ENCODE measurements at places on chromosomes 11 and 22. TPM values are rescaled to one million over a fixed set of nuclear protein-coding genes. Genes with fewer than 3 reads are reported as not detected.

CYB5R2 gene
- 15.5 TPM for total RNA-seq

GRCh38 chr11:15073361-15074205, at the start of gene CALCB:
Gene CALCB (plus strand): TSS chr11:15073593. CDS start chr11:15074719, 1,126 bp downstream.
- no peaks in the 10 kb centered on the region for H3K36me3 ChIP-seq
- H3K27me3 ChIP-seq = peaks cover 12% of the 10 kb centered on the region

CCDC179 gene
- total RNA-seq = not detected

DNA sequence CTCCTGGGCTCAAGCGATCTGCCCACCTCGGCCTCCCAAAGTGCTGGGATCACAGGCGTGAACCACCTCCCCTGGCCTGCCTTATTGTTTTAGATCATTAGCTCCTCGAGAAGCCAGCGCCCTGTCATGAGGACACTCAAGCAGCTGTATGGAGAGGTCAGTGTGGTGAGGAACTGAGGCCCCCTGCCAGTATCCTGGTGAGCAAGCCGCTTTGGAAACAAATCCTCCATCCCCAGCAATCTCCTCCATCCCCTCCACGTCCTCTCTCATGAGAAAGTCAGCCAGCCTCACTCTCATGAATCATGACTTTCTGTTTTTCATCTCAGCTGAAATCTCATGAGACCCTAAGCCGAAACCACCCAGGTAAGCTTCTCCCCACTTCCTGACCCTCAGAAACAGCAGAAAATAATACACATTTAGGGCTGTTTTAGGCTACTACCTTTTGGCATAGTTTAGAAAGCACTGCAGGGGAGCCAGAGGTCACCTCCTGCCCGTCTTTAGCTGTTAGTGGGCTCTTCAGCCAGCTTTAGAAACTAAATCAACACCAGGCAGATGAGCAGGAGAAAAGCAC, 56.0 kb downstream of the CTTN start:
- no peak for DNase-seq
- H3K4me3 ChIP-seq = no peak overlapping the region
- no peaks in the 10 kb centered on the region for H3K4me1 ChIP-seq
- no peaks in the 10 kb centered on the region for H3K36me3 ChIP-seq

- DNase-seq = peak; percentile 45
- H3K27me3 ChIP-seq = no peaks in the 10 kb centered on the region
- no peak overlapping the region for H3K27ac ChIP-seq
Measured at GRCh38 chr11:66749091-66749490, 20.1 kb upstream of the SPTBN2 start.

- DNase-seq = no peak
- H3K4me1 ChIP-seq = no peaks in the 10 kb centered on the region
- no peak overlapping the region for H3K4me3 ChIP-seq
- no peaks in the 10 kb centered on the region for H3K27me3 ChIP-seq
- no peak overlapping the region for H3K27ac ChIP-seq
Measured at GRCh38 chr22:20149257-20150250, 1.3 kb downstream of the CCDC188 start.

DNA sequence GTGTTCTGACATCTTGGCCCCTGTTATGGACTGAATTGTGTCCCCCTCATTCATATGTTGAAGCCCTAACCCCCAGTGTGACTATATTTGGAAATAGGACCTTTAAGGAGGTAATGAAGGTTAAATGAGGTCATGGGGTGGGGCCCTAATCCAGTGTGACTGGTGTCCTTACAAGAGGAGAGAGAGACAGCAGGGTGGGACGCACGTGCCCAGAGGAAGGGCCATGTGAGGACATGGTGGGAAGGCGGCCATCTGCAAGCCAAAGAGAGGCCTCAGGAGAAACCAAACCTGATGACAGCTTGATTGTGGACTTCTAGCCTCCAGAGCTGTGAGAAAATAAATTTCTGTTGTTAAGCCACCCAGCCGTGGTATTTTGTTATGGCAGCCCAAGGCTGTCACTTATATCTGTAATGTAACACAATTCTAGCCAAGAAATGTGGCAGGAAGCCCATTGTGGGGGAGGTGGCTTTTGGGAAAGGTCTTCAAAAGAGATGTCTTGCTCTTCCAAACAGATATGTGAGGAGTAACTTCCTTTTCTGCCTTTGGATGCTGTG, 23.7 kb downstream of the SLC22A6 start:
- peaks cover 8% of the 10 kb centered on the region for H3K4me1 ChIP-seq
- no peak overlapping the region for H3K4me3 ChIP-seq

- no peaks in the 10 kb centered on the region for H3K27me3 ChIP-seq
- H3K36me3 ChIP-seq = no peaks in the 10 kb centered on the region
- no peaks in the 10 kb centered on the region for H3K4me1 ChIP-seq
- H3K27ac ChIP-seq = no peak overlapping the region
- no peak for DNase-seq
Measured at GRCh38 chr11:103359216-103359615, 250.0 kb downstream of the DYNC2H1 start.

GRCh38 chr11:116172851-116173250, 599.9 kb downstream of the BUD13 start:
- H3K27me3 ChIP-seq = no peaks in the 10 kb centered on the region
- no peaks in the 10 kb centered on the region for H3K36me3 ChIP-seq
- H3K4me1 ChIP-seq = no peaks in the 10 kb centered on the region

DNA sequence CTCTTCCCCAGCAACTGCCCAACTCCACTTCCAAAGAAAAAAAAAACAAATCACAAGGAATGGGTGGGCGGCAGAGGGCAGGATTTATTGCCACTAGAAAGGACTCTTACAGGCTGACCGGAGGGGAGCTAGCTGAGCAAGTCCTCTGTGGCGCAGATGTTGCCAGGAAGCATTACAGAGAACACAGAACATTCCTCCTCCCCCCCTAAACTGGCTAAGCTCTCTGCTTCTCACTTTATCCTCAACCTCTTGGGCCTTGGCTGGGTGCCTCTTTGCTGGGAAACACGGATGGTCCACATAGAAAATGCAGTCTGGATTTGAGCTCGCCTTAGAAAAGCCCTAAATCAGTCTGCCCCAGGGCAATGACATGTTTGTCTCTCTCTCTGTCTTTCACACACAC, 12.6 kb upstream of the FJX1 start:
- peak; percentile 88 for DNase-seq
- H3K27me3 ChIP-seq = no peaks in the 10 kb centered on the region
- no peak overlapping the region for H3K27ac ChIP-seq

GRCh38 chr11:112847568-112847967, 113.7 kb upstream of the NCAM1 start:
- no peak overlapping the region for H3K4me3 ChIP-seq
- no peak for DNase-seq
- no peaks in the 10 kb centered on the region for H3K27me3 ChIP-seq
- H3K4me1 ChIP-seq = no peaks in the 10 kb centered on the region
- no peaks in the 10 kb centered on the region for H3K36me3 ChIP-seq

DNA sequence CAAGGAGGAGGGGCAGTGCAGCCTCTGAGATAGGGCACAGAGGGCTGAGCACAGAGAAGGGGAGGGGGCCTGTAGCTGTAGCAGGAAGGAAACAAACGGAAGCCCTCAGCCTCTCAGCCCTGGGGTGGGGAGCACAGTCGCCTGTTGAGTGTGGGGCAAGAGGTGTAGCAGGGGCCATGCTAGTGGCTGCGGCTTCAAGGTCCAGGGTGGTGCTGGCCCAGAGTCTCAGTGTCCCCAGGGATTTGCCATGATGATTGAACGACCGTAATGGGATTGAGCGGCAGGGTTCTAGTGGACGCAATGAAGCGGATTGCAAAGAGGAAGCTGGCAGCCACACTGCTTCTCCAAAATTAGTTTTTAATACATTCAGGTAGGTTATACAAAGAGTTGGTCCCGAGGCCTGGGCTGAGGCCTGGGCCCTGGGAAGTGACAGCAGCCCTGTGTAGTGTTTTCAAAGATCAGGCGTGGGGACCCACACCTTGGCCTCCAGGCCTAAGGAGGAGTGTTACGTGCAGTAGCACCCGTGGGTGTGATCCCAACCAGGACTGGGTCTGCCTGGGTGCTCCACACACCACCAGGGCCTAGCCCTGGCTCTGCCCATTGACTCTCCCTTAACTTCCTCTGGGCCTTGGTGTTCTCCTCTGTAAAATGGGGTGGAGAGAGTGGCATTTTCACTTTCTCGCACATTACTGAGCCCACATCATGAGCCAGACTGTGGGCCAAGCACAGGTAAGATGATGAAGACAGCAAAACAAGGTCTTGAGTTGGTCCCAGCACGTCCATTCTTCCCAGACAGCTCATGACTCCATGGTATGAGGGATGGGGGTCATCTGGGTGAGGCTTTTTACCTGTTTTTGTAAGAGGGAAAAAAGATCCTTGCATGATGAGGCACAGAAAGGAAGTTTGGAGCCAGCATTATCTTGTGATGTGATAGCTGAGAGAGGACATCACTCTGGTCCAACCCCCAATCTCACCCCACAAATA, 13.1 kb downstream of the LRRC32 start:
- peak; percentile 9 for DNase-seq
- no peak overlapping the region for H3K4me3 ChIP-seq
- H3K4me1 ChIP-seq = peaks cover 18% of the 10 kb centered on the region
- H3K36me3 ChIP-seq = no peaks in the 10 kb centered on the region

- no peak overlapping the region for H3K27ac ChIP-seq
- H3K36me3 ChIP-seq = no peaks in the 10 kb centered on the region
- no peaks in the 10 kb centered on the region for H3K27me3 ChIP-seq
- H3K4me1 ChIP-seq = peaks cover 33% of the 10 kb centered on the region
Measured at GRCh38 chr22:40210818-40211217, 33.1 kb downstream of the TNRC6B start.

DNA sequence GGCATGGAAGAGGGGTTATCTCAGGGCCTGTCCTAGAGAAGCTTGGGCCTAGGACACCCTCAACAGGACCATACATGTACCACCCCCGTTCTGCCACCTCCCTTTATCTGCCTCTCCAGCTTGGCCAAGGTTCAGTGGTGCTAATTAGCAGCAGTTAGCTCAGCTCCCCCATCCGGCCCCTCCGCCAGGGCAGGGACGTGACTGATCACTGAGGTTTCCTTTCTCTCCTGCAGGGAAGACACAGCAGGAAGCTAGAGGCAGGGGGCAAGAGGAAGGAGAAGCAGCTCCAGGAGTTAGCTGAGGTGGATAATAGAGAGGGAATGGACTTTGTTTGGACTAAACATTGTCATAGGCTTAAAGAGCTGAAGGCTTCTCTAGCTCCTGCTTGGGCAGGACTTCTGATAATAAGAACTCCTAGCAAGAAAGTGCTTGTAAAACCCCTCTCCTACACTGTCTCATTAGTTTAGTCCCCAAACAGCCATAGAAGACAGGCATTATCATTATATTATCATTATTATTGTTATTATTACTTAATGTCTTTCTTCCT, 53.8 kb downstream of the BUD13 start:
- no peaks in the 10 kb centered on the region for H3K27me3 ChIP-seq
- no peak for DNase-seq
- no peak overlapping the region for H3K27ac ChIP-seq
- no peaks in the 10 kb centered on the region for H3K4me1 ChIP-seq
- H3K4me3 ChIP-seq = no peak overlapping the region

KRTAP5-11 gene
- not detected for total RNA-seq

DNA sequence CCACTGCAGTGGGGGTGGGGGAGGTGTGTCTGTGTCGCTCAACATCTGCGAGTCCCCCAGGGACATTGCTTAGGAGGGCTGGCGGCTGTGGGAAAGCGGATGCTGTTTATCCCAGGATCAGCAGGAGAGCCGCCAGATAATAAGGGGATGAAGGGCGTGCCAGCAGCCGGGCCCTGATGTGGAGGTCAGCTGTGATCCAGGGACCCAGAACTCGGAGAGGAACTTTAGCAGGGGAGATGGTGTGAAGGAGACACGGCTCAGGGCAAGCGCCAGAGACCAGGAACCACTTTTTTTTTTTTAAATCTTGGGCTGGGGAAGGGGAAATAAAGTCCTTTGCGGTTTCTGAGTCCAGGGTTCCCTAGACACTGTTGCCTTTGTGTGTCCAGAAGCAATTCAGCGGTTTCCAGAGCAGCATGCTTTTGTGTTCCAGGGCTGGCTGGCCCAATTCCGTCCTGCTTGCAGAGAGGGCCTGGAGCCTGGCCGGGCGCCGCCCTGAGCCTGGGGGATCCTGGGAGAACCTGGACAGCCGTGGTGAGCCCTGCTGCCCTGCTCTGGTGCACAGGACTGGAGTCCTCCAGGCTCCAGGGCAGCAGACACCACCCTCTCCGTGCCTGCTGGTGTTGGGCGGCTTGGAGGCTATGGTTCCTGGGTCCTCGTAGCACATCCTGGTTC, at the start of gene GRAMD4:
TSS of gene GRAMD4 (plus strand) at position 557 of the 672 bp plus-strand sequence. CDS start 6,414 bp downstream, outside the sequence.
- peaks cover 1% of the 10 kb centered on the region for H3K36me3 ChIP-seq
- no peak within 1 kb of the TSS for H3K4me3 ChIP-seq
- H3K27ac ChIP-seq = peak within 1 kb of the TSS; percentile 48
- peaks cover 8% of the 10 kb centered on the region for H3K4me1 ChIP-seq
- no peaks in the 10 kb centered on the region for H3K27me3 ChIP-seq

CATSPERZ gene
- 0.67 TPM for total RNA-seq

- H3K4me3 ChIP-seq = no peak overlapping the region
- no peaks in the 10 kb centered on the region for H3K4me1 ChIP-seq
- no peak for DNase-seq
- no peak overlapping the region for H3K27ac ChIP-seq
- peaks cover 25% of the 10 kb centered on the region for H3K36me3 ChIP-seq
Measured at GRCh38 chr11:113332023-113332422, 17.6 kb downstream of the TTC12 start.

- no peaks in the 10 kb centered on the region for H3K27me3 ChIP-seq
- no peaks in the 10 kb centered on the region for H3K4me1 ChIP-seq
- no peak for DNase-seq
Measured at GRCh38 chr11:69880826-69881445, 61.7 kb upstream of the FGF3 start.

DNA sequence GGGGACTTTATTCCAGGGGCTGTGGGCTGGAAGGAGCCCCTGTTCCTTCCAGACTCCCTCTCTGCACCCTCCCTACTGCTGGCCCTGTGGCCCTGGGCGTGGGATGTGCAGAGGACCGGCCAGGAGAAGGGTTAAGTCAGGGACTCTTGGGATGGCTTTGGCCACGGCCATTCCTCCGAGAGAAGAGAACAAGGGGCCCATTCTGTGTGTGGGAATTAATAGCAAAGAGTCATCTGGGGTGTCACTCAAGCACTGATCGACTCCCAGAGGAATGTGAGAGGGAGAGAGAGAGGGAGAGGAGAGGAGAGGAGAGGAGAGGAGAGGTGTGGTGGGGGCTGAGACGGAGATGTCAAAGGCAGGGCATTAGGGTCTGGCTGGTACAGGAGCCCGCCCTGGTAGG, 14.2 kb upstream of the SOX10 start:
- no peaks in the 10 kb centered on the region for H3K27me3 ChIP-seq
- no peaks in the 10 kb centered on the region for H3K4me1 ChIP-seq
- no peaks in the 10 kb centered on the region for H3K36me3 ChIP-seq
- no peak for DNase-seq
- H3K4me3 ChIP-seq = no peak overlapping the region

Data from lung (tissue), 17 donors.